Tibial artery (tissue), 4 donors: ENCODE measurements at places on chromosomes 1 and 21.

- H3K36me3 ChIP-seq = peaks cover 7% of the 10 kb centered on the region
- peaks cover under 1% of the 10 kb centered on the region for H3K4me1 ChIP-seq
- H3K27me3 ChIP-seq = no peaks in the 10 kb centered on the region
- no peak for DNase-seq
- no peak overlapping the region for H3K27ac ChIP-seq
These were observed 54.5 kb downstream of the TBCE start for GRCh38 chr1:235421751-235422150.

DNA sequence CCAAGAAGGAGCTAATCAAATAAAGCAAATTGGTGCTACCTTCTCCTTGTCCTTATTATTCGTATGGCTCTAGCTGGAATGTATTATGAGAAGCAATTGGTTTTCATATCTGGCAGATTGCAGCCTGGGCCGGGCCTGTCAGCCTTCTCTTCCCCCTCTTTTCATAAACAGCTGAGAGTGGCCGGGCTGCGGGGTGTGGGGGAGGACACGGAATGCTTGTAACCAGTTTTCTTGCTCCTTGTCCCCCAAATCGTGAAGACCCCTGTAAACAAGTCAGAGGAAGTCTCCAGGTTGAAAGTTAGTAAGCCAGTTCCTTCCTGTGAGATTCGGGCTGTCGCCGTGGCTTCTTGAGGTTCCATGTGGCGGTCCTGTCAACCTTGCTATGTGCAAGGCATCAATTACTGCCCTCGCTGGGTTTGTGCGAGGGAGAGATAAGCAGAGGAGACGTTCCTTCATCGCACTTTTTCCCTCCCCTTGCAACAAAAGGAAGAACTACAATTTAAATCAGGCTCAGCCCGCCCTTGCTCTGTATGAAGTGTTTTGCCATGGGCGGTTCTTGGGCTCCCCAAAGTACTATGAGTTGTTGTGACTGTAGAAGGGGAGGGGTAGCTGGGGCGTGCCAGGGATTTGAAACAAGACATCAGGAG, 450.7 kb downstream of the CAMTA1 start:
- H3K4me1 ChIP-seq = no peaks in the 10 kb centered on the region
- no peaks in the 10 kb centered on the region for H3K36me3 ChIP-seq
- no peak for DNase-seq
- no peak overlapping the region for H3K27ac ChIP-seq
- no peaks in the 10 kb centered on the region for H3K27me3 ChIP-seq

GRCh38 chr1:11869650-11870207, 11.0 kb upstream of the NPPB start:
- H3K27ac ChIP-seq = no peak overlapping the region
- peaks cover 10% of the 10 kb centered on the region for H3K4me1 ChIP-seq
- H3K27me3 ChIP-seq = peaks cover 37% of the 10 kb centered on the region
- no peak overlapping the region for H3K4me3 ChIP-seq
- DNase-seq = no peak

- H3K4me1 ChIP-seq = no peaks in the 10 kb centered on the region
- no peak overlapping the region for H3K4me3 ChIP-seq
- no peaks in the 10 kb centered on the region for H3K27me3 ChIP-seq
- H3K36me3 ChIP-seq = no peaks in the 10 kb centered on the region
- no peak overlapping the region for H3K27ac ChIP-seq
These were observed 58.2 kb downstream of the DUSP10 start for GRCh38 chr1:221683681-221684080.

DNA sequence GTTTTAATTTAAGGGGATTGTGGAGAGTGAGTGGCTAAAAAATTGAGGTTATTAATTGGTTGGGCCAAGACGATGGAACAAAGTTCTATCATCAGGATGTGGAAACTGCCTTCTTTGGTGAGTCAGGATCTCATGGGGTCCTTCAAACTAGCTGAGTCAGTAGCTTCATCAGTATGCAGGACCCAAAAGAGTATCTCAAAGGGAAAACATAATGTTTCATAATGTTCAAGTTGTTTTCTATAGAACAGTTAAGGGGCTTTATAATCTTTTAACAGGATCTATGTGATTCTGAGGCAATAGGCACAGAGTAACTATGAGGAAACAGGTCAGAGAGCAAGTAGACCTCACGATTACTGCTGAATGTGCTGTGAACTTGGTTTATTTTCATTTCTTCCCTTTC, 3.2 kb upstream of the OLFML2B start:
- no peak overlapping the region for H3K4me3 ChIP-seq
- H3K36me3 ChIP-seq = no peaks in the 10 kb centered on the region
- no peaks in the 10 kb centered on the region for H3K4me1 ChIP-seq
- no peak for DNase-seq

DNA sequence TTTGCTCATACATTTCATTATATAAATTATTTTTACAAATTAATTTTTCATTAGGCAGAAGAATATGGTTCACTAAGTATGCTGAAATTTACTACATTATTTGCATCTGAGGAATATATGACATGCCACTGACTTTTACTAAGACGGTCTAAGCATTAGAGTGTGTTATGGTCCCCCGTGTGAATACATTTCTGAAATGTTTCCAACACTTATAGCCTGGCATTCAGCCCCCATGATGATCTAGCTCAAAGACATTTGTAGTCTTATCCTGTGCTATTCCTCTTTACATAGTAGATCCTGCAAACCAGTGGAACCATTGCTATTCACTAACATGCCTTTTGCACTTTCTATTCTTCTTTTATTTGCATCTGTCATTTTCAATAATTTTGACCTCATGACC, 1878.0 kb downstream of the MRPL39 start:
- no peak for DNase-seq
- no peaks in the 10 kb centered on the region for H3K4me1 ChIP-seq
- no peak overlapping the region for H3K4me3 ChIP-seq
- no peaks in the 10 kb centered on the region for H3K36me3 ChIP-seq
- H3K27ac ChIP-seq = no peak overlapping the region
- H3K27me3 ChIP-seq = no peaks in the 10 kb centered on the region

- no peaks in the 10 kb centered on the region for H3K4me1 ChIP-seq
- DNase-seq = no peak
- H3K4me3 ChIP-seq = no peak overlapping the region
- no peaks in the 10 kb centered on the region for H3K27me3 ChIP-seq
These were observed 5.7 kb upstream of the ZNF697 start for GRCh38 chr1:119653839-119654170.

DNA sequence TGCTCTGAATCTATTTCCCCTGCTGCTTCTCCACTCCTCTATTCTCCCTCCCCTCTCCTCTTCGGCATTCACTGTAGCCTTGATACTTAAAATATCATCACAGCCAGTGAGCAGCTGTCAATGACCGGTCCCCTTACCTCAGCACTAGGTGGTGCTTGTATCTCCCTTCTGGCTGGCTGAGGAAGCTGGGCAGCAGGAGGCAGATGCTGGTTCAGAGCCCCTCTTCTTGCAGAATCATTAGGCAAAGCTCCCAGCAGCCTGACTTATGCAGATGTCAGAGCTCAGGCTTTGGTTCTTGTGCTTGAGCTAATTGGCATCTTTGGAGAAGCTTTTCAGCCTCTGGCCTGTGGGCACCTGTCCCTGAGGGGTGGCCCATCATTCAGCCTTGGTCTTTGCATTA, 31.9 kb upstream of the KCNA2 start:
- H3K4me3 ChIP-seq = no peak overlapping the region
- H3K36me3 ChIP-seq = no peaks in the 10 kb centered on the region
- H3K27me3 ChIP-seq = no peaks in the 10 kb centered on the region

DNA sequence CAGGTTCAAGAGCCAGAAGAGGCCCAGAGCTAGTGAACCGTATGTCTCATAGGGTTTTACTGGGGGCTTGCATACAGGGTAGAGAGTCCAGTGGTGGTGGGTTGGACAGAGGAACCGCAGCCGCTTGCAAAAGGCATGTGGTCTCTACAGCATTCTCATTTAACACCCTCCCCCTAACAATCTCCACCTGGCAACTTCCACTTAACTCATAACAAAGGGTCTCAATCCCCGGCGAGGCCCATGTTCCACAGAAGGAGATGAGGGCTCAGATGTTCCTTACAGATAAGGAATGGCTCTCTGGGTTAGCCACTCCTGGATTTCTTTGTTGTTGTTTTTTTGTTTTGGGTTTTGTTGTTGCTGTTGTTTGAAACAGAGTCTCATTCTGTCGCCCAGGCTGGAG, 106.1 kb downstream of the APP start:
- no peak overlapping the region for H3K4me3 ChIP-seq
- no peak for DNase-seq
- H3K36me3 ChIP-seq = no peaks in the 10 kb centered on the region

DNA sequence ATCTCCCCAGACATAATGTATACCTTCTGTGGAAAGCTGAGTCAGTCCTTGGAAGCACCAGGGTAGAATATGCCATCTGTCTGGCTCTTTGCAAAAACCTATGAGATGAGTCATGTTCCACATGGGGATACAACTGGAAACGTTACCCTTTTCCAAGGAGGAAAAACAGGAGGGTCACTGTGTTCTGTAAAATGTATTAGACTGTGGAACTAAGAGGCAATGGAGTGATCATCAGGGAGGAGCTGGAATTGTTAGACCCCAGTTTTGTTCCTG, 16.1 kb upstream of the PSMD4 start:
- H3K36me3 ChIP-seq = peaks cover 100% of the 10 kb centered on the region
- no peaks in the 10 kb centered on the region for H3K4me1 ChIP-seq
- H3K4me3 ChIP-seq = no peak overlapping the region
- H3K27ac ChIP-seq = no peak overlapping the region
- H3K27me3 ChIP-seq = no peaks in the 10 kb centered on the region
- DNase-seq = no peak
